ENCODE measurements at places on chromosomes 4 and X. TPM values are rescaled to one million over a fixed set of nuclear protein-coding genes. Genes with fewer than 3 reads are reported as not detected.

Gene POU3F4
- polyA plus RNA-seq, result not detected

Gene C4orf51
- not detected for polyA plus RNA-seq

Gene TCEAL4
- polyA plus RNA-seq, result 173 TPM

DNA sequence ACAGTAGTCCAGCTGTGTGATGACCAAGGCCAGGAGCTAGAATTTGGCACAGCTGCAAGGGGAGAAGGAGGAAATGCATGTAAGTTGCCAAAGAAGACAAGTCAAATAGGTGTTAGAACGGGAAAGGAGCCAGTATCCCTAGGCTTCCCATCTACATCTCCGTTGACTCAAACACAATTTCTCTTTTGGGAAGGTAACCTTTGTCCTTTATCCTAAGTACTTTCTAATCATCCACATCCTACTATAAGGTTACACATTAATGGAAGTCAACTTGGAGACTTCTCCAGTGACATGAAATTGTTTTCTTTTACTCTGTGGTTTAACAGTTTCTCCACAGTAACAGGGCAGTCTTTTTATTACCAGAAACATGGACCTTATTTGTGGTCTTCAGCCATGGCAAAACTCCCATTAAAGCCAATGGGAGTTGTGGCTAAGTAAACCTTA is 620.0 kb downstream of the ANKRD50 start:
- no peak for DNase-seq

- peak; percentile 3 for DNase-seq
These were observed 171.7 kb downstream of the PDGFRA start for GRCh38 chr4:54400802-54401201.
